ENCODE measurements at places on chromosomes 7 and 10. TPM values are rescaled to one million over a fixed set of nuclear protein-coding genes. Genes with fewer than 3 reads are reported as not detected.

STEAP4 gene
- total RNA-seq = 286 TPM

ADIRF gene
- 318 TPM for total RNA-seq

PTN gene
- total RNA-seq = 12.5 TPM

UTF1 gene
- not detected for total RNA-seq

GRCh38 chr10:77348082-77348481 lies 289.5 kb downstream of the KCNMA1 start:
- no peak overlapping the region for H3K27ac ChIP-seq
- H3K36me3 ChIP-seq = no peaks in the 10 kb centered on the region
- H3K4me3 ChIP-seq = no peak overlapping the region
- H3K27me3 ChIP-seq = no peaks in the 10 kb centered on the region

DNA sequence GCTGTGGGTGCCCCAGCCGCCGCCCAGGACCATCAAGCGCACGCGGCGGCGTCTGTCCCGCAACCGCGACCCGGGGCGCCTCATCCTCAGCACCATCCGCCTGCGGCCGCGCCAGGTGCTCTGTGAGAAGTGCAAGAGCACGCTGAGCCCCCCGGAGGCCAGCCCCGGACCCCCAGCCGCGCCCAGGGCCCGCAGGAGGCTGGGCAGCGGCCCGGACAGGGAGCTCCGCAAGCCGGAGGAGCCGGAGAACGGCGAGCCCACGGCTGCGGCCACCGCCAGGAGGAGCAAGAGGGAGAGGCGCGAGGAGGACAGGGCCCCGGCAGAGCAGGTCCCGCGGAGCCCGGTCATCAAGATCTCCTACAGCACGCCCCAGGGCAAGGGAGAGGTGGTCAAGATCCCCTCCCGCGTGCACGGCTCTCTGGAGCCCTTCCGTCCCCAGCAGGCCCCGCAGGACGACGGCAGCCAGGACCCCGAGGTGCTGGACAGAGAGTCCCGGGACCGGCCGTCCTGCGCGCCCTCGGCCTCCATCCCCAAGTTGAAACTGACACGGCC lies 8.0 kb downstream of the PWWP2B start:
- H3K4me3 ChIP-seq = no peak overlapping the region
- H3K27me3 ChIP-seq = no peaks in the 10 kb centered on the region
- H3K36me3 ChIP-seq = peaks cover 5% of the 10 kb centered on the region
- no peak for DNase-seq
